ENCODE measurements at places on chromosomes 4 and X.

DNA sequence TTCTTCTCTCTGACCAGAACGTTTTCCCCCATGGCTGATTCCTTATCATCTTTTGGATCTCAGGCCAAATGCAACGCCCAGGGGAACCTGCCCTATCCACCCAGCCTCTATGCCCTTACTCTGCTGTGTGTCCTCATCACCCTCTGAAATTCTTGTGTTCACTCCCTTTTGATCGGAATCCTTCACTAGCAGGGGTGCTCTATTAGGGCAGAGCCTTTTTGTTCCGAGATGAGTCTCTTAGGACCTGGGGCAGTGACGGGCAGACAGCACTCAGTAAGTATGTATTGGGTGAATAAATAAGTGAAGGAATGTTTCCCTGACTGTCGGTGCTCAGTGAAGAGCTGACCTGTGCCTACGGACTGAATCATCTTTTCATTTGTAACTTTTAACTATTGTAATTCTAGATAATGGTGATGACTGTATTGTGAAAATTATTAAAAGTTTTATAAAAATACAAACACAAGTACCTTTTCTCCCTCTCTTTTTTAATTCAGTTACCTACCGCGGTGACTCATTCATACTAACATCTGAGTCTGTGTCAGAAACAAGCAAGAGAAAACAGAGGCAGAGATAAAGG lies 4.8 kb upstream of the TENM3 start:
- no peak for DNase-seq

DNA sequence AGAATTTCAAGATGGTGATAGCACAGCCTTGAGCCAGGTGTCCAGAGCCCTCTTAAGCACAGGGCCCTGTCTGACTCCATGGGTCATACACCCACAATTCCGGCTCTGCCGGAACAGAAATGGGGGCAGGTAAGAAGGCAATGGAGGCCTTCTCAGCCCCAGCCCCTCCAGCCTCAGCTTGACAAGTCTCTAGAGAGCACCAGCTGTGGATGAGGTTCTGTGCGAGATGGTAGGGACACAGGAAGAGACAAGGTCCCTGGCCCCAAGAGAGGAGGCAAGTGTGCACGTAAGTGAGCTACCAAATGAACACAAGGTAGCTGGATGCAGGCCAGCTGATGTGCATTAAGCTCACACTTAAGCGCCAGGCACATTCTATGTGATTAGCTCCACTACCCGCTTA lies 2.4 kb upstream of the PRRG3 start:
- no peak for DNase-seq

DNA sequence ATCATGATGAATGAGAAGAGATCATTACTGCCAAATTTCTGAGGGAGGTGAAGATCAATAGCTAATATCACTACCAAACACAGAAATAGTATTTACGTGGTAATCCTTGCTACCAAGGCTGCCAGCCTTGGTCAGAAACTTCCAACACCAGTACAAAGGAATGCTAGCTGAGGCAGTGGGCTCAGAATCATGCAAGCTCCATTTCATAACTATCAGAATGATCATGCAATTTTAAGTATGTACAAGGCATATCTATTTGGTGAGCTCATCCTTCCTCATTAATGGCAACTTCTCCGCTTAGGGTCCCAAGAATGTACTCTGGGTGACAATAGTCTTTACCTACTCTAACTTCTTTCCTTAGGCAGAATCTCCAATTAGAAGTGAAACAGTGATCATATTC lies 135.0 kb downstream of the GPC3 start:
- DNase-seq: no peak

DNA sequence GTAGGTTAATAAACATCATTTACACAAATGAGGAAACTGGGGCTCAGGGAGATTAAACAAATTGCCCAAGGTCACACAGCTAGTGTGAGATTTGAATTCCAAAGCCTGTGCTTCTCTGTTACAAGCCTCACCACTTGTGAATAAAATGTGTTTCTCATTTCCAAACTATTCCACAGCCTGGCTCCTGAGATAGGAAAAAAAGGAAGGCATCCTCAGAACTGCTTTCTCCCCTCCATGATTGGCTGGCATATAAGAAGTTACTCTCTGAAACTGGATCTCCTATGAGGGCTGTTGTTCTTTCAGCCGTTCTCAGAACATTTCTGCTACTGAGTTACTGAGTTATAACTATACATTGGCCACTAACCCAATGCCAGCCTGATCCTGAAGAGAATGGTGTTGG lies 237.9 kb downstream of the MAML3 start:
- DNase-seq: no peak

- DNase-seq: no peak
These were observed 50.4 kb upstream of the RPA4 start for GRCh38 chrX:96833333-96833732.

DNA sequence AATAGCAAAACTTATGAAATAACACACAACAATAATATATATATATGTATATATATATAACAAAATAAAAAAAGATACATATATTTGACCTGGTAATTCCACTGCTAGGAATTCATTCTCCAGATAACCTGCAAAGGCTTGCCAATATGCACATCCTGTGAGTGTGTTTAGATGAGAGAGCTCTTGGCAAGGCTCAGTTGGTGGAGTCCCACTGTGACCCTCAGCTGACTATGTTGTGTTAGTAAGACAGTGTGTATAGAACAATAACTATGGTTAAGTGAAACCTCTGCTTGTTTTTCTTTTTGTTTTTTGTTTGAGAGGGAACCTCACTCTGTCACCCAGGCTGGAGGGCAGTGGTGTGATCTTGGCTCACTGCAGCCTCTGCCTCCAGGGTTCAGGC lies 39.5 kb upstream of the RBMX start:
- no peak for DNase-seq

GRCh38 chr4:123937581-123937980 lies 541.0 kb downstream of the SPRY1 start:
- no peak for DNase-seq

- DNase-seq: no peak
These were observed 22.9 kb downstream of the APLN start for GRCh38 chrX:129631849-129632248.

- no peak for DNase-seq
These were observed 99.9 kb upstream of the CPEB2 start for GRCh38 chr4:14902342-14902741.

- DNase-seq: no peak
These were observed 132.9 kb downstream of the CHIC2 start for GRCh38 chr4:53931461-53931961.

GRCh38 chrX:112734290-112734689 lies 54.6 kb upstream of the LHFPL1 start:
- no peak for DNase-seq

DNA sequence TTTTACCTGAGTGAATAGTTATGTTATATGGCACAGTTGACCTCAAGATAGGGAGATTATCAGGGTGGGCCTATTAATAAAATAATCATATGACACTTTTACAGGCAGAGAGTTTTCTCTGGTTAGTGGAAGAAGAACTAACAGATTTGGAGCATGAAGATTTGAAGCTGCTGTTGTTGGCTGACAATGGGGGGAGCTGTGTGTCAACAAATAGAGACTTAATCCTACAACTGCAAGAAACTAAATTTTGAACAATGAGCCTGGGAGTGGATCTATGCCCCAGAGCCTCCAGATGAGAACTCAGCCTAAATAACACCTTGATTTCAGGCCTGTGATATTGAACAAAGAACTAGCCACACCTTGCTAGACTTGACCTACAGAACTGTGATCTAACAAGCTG lies 7.2 kb upstream of the CCSER1 start:
- no peak for DNase-seq

DNA sequence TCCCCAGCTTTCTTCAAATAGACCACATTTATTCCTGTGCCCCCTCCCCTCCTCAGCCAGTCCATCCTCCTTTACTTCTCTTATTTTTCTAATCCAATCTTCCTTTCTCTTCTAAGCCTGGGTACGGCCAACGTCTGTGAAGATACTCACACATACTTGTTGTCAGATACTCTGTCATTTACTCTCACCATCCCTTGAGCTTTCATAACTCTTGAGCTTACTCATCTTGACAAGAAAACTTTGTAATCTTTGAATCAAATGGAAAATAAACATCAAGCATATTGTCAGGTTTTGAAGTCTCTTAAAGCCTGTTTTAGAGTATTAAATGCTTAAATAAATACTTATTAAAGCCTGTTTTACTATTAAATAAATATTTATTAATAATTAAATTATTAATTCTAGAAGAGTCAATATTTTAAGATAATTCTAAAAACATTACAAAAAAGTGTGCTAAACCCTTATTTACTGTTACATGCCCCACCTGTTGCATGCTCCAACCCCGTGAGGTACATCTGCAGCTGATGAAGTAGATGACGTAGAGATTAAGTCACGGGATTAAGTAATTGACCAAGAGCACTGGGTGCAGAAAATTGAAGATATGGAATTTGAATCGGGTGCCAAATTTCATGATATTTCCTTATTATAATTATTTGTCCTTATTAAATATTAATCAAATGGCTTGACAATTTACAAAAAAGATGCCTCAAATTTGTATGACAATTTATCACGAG lies 1.5 kb upstream of the TRIML2 start:
- no peak for DNase-seq

DNA sequence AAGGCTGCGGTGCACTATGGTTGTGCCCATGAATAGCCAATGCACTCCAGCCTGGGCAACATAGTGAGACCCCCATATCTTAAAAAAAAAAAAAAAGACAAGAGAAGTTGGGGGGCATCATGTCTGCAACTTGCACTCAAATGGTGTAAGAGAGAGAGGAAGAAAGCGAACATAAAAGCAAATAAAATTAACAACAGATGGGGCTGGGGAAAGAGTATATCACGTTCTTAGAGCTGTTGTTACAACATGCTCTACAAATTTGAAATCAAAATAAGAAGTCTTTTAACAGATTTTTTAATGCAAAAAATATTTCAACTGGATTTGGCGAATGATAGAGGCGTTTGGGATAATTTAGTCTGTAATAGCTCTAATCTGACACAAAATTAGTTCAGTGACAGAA lies 144.9 kb downstream of the FNIP2 start:
- no peak for DNase-seq

DNA sequence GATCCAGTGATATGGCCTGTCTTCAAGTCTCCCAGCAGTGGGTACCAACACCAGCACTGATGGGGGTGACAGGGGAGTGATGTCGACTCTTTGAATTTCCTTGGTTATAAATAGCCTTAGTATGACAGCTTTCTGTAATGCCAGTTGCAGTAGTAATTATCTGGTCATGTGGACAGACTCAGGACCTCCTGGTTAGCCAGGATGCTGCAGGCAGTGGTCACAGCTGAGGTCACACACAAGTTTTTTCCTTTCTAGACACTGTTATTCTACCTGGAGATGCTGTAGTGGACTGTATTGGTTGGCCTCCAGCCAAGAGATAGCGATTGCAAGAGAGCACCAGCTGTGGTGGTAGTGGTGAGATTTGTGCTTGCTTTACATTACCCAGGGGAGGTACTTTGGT lies 63.6 kb downstream of the UPRT start:
- DNase-seq: no peak

DNA sequence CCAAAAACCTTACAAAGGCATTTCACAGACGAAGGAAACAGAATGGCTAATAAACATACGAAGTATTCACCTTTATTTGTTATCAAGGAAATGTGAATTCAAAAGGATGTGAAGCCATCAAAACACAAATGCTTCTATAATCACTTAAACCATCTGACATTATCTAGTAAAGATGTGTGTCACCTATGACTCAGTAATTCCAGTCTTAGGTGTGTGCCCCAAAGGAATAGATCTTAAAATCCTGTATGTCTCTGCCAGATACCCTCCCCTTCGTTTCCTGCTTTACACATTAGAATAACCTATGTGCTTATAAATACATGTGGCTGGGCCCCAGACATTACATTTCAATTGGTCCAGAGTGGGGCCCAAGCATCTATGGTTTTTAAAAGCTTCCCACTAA lies 41.8 kb upstream of the CEP135 start:
- DNase-seq: no peak

- DNase-seq: no peak
These were observed 2.5 kb downstream of the PABPC1L2A start for GRCh38 chrX:73076838-73077237.

- peak; percentile 51 for DNase-seq
These were observed 168.6 kb downstream of the PTTG2 start for GRCh38 chr4:38128478-38129459.

DNA sequence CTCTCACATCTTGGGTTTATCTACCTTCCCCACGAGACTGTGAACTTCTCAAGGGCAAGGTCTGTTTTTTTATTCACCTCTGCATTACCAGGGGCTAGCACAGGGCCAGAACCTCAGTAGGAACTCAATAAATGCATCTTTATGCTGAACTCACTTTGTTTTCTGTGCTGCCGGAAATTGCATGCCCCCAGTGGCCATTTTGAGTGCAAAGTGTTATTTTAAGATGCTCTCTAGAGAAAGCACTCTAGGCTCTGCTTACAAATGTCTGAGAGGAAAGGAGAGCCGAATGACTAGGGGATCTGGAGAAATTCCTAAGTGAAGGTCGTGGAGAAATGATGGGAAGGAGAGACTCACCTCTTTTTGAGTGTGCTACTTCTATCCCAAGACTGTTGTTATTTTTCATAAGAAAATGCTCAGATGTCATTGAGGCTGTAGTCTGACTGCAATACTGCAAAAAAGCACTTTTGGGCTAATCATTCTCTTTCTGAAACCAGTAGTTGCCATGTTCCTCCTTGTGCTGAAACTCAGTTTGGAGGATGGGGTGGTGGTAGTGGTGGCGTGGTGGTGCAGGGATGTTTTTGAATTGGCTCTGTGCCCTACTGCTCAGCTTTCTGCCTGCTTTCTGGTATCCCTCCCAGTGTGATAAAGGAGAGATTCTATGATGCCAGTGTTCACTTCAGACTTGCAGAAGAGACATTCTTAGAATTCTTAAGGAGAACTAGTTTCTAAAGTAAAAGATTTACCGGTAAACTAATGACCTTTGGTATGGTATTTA lies 41.3 kb downstream of the DOCK11 start:
- DNase-seq: no peak

DNA sequence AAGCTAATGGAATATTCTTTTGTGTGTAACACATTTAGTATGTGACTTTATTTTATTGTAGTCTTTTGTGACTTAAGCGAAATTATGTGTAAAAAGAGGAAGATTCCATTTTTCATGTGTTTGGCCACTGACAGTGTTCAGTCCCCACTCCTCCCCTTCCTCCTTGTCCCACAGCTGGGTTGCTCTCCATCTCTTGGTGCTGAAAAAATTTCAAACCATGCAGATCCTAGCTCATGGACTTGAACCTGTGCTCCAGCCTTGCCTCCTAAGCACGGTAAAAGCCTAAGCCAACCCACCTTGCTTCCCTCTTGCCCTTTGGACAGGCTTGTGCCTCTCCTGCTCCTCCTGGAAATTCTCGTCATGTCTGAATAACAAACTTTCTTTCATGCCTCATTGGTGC lies 2008.5 kb upstream of the TENM3 start:
- no peak for DNase-seq

DNA sequence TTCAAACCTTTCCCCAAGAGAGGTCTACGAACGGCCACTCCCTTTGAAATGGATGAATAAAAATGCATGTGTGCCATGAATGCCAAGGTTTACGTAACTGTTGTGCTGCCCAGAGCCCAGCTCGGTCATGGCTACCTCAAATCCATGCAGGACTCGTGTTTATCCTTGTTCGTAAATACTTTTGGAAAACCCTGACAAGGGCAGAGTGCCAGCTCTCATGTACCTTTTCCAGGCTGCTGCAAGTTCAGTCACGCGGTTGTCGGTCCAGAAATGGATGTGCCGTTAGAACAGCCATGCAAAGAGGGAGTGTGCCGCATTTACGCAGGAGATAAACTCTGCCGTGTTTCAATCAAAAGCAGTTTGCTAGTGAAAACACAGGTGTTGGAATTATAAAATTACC lies 123.4 kb downstream of the AMELX start:
- no peak for DNase-seq
